Stimulated activated naive CD4-positive, alpha-beta T cell (primary cell): ENCODE measurements at places on chromosomes 6 and 20.

GRCh38 chr6:41673704-41674000 is 35.4 kb downstream of the MDFI start:
- DNase-seq, result no peak

- peak; percentile 3 for DNase-seq
Measured at GRCh38 chr20:57772349-57772964, 62.6 kb upstream of the PMEPA1 start.

- DNase-seq, result no peak
Measured at GRCh38 chr20:8693709-8694108, 375.2 kb upstream of the PLCB4 start.

DNA sequence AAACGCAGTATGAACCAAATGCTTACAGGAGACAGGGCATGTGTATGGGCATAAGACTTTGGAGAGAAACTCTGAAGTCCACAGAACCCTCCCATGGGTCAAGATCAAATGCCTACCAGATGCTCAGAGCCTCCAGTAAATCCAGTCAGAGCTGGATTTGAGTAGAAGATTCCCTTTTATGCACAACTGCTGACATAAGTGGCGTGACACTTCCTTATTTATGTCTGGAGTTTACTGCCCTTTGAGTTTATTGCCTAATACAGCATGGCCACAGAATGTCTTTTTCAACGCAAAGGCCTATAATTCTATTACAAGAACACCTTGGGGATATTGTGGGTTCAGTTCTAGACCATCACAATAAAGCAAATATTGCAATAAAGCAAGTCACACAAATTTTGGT is 220.0 kb upstream of the FOXQ1 start:
- DNase-seq, result no peak

DNA sequence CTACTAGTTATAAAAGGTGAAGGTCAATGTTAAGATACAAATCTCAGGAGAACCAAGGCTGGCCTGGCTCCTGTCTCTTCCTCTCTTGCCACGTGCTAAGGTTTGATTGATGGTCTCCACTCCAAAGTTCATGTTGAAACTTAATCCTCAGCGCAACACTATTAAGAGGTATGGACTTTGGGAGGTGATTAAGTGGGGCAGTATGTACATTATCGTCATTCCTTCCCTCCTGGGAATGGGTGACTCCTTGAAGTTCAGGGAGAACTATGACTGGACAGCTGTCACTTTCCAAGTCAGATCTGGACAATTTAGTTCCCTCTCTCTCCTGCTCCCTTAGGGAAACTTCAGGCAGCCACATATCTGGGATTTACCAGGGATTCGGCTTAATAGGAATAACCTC is 50.5 kb downstream of the KCNK5 start:
- DNase-seq, result no peak

DNA sequence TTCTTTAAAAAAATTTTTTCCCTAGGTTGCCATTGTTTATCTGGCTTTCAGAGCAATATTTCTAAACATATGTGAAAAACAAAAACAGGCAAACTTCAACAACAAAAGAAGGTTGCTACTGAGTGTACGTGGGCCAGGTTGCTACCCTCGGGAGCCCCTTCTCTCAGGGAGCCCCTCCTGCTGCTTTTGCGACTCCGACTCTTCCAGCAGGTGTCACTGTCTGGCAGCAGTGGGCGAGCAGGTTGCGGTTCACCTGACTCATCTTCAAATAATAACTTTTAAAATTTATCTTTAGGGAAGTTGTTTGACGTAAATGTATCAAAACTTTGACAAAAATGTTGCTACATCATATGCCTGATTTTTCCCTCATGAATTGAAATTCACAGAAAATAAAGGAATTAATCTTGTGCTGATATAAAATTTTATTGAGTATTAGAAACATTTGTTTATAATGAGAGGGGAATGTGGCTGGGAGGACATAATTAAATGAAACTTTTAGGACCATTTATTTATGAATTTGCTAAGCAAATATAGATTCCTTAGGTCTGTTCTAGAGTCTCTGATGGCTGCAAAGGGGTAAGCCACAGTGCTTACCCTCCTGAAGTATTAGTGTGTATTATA is 138.8 kb downstream of the HIVEP1 start:
- peak; percentile 19 for DNase-seq

DNA sequence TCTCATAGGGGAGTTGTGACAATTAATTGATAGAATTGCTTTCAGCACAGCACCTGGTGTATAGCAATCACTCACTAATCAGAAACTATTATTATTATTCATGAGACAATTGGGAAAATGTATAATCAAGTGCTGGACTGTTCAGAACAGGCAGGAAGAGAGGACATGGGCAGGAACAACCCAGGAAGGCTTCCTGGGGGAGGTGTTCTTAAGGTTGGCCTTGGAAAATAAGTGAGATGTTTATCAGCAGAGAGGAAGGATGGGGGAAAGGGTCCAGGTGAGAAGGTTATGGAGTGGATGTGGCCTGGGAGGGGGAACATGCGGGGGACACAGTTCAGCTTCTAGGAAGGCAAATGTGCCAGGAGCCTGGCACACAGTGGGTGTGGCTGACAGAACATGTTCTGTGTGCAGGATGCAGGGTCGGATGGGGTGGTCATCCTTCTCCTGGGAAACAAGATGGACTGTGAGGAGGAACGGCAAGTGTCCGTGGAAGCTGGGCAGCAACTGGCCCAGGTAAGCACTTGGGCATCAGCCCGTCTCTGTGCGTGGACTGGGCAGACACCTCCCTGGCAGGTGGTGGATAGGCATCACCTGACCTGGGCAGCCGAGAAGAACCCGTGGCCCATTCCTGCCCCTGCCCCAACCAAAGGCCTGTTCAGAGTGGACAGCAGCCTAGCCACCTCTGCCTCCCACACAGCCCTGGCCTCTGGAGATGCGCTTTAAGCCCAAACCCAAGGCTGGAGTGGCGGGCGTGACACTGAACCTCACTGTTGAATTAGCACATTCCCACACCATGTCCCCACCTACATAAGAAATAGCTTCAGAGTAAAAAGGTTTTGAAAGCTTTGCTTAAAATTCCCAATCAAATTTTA is 30.9 kb downstream of the RAB44 start:
- no peak for DNase-seq

DNA sequence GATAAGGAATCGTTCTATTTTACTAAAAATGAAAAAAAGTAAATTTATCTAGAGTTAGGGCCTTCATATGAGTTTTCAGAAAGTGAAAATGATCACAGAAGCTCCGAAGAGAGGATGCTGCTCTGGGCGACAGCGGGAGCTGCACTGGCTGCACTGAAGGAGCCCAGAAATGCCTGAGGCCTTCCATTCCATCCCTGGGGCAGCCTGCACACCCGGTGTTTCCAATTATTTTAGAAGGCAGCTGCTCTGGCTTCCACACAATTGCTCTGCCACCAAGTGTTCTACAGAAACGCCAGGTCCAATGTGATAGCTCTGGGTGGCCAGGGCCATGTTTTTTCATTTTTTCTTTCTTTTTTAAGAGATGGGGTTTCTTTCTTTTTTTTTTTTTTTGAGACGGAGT is 3.6 kb downstream of the DTNBP1 start:
- no peak for DNase-seq

GRCh38 chr6:56714273-56714672 is 71.6 kb upstream of the DST start:
- no peak for DNase-seq

DNA sequence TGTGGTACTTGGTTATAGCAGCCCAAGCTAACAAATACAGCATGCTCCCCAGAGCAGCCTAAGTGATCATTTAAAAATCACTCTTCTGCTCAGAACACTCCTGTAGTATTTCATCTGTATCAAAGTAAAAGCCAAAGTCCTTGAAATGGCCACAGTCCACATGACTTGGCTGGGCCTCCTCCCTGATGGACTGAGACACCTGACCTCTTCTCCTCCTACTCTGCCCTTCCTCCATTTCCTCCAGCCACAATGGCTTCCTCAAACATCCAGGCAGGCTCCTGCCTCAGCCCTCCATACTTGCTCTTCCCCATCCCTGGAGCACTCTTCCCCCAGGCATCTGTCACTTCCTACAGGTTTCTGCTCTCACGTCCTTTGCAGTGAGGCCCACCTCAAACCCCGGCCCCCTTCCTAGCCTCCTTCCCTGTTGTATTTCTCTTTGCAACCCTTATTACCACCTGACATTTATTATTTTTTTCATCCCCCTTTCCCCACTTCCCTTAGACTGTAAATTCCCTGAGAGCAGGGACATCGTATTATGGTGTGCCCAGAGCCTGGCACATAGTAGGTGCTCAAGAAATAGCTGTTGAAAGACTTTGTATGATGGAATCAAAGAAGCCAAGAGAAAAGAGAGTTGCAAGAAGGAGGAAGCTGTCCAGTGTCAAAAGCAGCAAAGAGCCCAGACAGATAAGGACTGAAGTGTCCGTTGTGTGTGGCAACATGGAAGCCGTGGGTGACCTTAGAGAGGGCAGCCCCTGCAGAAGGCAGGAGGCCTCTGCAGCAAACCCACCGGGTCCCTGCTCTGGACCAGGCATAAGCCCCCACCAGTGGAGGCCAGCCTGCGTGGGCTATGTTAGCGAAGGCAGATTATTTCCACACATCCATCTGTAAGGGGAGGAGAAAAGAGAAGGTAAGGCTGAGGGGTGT is 87.5 kb downstream of the TRERF1 start:
- no peak for DNase-seq

- DNase-seq, result no peak
Measured at GRCh38 chr6:70112716-70113115, 190.2 kb downstream of the COL9A1 start.

- no peak for DNase-seq
Measured at GRCh38 chr6:71349395-71349794, 60.8 kb downstream of the OGFRL1 start.

- DNase-seq, result no peak
Measured at GRCh38 chr6:18186033-18186432, 30.8 kb downstream of the KDM1B start.
